ENCODE measurements at places on chromosomes 3 and 15.

DNA sequence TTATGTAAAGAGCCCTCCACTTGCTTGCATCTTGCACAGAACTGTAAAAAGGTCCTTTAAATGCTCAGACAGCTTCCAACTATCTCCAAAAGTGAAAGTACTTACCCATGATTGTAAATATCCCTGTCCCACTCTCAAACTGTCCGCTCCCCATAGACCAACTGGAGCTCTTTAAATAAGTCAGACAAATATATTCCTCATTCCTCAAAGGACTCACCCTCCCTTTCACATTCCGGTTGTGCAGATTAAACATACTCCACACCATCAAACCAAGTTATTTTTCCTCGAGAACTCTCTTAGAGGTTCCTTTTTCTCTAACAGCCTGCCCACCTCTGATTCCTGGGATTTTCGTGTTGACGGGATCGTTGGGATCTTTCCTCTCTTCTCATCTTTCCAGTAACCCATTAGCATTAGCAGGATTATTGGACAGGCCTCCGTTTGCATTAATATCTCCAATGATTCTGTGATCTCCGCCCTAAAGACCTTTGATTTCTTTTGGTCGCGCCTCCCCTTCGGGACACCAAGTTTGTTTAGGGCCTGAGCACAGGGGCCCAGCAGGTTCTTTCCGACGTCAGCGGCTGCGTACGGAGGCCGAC, 763 bp downstream of the GOLGB1 start:
- peak; percentile 67 for DNase-seq

GRCh38 chr3:117107946-117108345, 398.4 kb downstream of the TUSC7 start:
- no peak for DNase-seq

DNA sequence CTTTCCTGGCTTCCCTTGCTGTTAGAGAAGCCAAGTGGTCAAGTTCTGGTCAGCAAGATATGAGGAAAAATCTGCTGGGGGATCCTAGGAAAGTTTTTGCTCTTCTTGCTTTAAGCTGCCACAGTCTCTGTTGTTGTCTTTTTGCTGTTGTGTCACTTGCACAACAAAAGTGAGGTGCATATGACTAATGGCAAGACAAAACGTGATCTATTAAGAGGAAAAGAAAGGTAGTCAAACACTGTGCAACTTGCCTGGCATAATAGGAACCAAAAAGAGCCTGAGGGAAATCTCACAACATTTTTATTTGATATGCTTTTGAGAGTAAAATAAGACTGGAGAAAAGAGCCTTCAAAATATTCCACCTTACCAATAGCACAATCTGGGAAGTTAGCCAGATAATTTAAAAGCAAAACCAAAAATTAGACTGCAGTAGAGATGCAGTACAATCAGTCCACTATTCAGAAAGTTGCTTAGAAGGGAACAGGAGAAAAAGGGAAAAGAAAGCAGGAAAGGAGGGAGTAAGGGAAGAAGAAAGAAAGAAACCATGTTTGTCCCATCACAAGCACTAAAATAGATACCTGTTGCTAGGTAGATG, 110.0 kb upstream of the SLC4A7 start:
- no peak for DNase-seq

DNA sequence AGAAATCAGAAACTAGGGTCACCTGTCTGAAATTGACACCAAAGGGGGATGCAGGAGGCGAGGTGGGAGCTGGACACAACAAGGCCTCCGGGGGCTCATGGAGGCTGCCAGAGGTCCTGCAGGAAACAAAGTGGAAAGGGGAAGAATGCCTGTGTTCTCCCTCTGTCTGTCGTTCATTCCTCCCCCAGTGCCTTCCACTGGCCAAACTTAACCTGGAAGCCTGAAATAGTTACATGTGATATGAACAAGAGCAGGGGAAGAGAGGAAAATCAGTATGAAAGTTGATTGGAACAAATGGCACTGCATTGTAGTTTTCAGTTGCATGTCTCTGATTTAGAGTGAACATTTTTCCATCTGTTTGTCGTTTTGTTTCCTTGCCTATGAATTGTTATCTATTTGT, 502.0 kb upstream of the CFAP20DC start:
- DNase-seq: no peak

Data from HAP-1 (cell line).